ENCODE measurements at places on chromosomes 3 and 15.

DNA sequence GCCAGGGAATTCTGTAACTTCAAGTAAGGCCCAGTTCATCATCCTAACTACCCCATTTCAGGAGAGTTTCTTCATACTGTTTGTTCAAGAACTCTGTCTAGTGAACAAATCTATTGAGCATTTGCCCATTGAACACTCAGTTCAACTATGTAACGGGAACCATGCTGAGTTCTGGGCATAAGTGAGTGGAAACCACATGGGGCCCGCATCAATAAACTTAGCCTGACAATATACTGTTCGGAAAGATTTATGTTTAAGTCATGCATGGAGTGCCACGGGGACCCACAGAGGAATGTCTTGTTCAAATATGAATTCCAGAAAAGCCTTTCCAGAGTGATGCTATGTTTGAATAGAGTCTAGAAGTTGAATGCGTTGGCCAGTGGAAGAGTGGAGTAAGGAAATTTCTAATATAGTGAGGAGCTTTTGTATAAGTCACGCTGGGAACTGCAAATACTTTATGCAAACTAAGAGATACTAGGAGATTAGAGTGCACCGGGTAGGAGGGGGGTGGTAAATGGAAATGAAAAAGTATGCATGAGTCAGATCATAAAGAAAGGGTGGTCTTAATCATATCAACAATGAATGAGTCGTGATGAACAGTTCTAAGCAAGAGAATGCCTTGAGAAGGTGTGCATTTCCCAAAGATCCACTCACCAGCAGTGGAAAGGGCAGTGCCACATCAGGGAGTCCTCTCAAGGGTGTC lies 279.8 kb downstream of the VPS13C start:
- DNase-seq, result no peak

GRCh38 chr15:67146875-67147381 lies 81.5 kb downstream of the SMAD3 start:
- DNase-seq, result peak; percentile 33

GRCh38 chr3:112437146-112438022 lies 61.9 kb downstream of the BTLA start:
- DNase-seq, result no peak

DNA sequence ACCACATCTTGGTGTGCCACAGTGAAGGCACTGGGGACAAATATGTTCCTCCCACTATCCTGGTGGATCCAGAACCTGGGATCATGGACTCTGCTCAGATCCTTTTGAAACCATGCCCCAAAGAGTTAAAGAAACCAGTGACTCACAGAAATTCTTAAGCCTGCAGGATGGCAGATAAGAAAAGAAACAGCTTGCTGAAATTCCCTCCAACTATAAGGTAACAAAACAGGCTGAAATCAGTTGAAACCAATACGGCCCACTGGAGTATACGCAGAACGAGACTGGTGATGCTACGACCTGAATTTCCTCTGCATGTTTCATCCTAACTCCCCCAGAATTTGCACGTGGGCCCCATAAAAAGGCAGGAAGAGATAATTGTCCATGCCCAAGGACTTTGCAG lies 209.6 kb downstream of the TJP1 start:
- DNase-seq, result no peak

DNA sequence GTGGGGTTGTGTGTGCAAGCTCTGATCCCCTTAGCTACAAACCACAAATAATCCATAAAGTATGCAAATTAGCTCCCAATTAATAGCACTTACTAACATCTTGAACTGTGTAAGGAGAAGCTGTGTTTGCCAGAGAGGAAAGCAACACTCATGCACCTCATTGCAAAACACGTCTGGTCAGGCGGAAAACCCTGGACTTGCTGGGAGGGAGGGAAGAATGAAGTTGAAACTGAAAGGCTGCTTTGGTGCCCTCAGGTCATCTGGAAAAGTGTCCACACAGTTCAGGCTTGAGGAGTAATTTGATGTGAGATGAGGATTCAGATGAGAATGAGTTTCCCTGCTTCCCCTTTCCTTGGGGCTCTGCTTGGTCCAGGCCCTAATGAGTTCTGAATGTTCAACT lies 185.5 kb upstream of the ANKRD28 start:
- no peak for DNase-seq

All from stimulated activated CD4-positive, alpha-beta T cell treated with anti-CD3 and anti-CD28 coated beads, TNF-alpha, amount 100 ng/mL, for 48 hours (primary cell).